ENCODE measurements at places on chromosomes 4 and X. TPM values are rescaled to one million over a fixed set of nuclear protein-coding genes. Genes with fewer than 3 reads are reported as not detected.

Gene SYNPO2
- 111 TPM for total RNA-seq

Gene GC
- total RNA-seq, result not detected

Gene STATH
- total RNA-seq, result 68.2 TPM

Gene SMIM20
- total RNA-seq, result 39.5 TPM

Gene ABCG2
- total RNA-seq, result 6.9 TPM

Gene PLAC8
- total RNA-seq, result 2.4 TPM

Gene EIF1AX
- 67.5 TPM for total RNA-seq

Gene NDP
- 1.1 TPM for total RNA-seq

Gene BEX5
- total RNA-seq, result 0.92 TPM

Gene RTL9
- 1.3 TPM for total RNA-seq

Gene CCDC149
- total RNA-seq, result 20.6 TPM

Gene PDZD11
- 19.2 TPM for total RNA-seq

Gene RRH
- not detected for total RNA-seq

Gene YY2
- total RNA-seq, result 0.92 TPM

Gene WDR17
- total RNA-seq, result 5.7 TPM

Gene IBSP
- total RNA-seq, result not detected

Gene CENPVL1
- not detected for total RNA-seq

Gene NLGN4X
- 11.3 TPM for total RNA-seq

Gene ELOVL6
- total RNA-seq, result 8.9 TPM

Gene HHIP
- total RNA-seq, result 4.4 TPM

Gene SSX2
- not detected for total RNA-seq

Gene ARHGEF6
- 22.7 TPM for total RNA-seq

Gene ZNF674
- total RNA-seq, result 6.6 TPM

Measured in tongue (tissue), 3 donors.